ENCODE measurements at places on chromosomes 7 and 10.

- no peak for DNase-seq
Observed at GRCh38 chr10:129416956-129417765, 49.9 kb upstream of the MGMT start.

DNA sequence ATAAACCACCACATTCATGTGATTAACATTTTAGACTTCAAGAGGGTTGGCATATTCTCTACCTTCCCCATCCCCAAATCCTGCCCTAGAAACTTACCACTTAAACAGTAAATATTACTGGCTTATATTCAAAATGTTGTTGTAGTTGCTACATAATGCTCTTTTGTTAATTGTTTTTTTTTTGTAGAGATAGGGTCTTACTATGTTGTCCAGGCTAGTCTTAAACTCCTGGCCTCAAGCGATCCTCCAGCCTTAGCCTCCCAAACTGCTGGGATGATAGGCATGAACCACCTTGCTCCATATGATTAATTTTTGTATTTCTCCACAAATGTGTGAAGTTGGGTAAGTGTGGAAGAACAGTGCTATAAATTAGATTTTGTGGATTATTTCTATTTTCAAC is 6.5 kb downstream of the PDK4 start:
- DNase-seq: no peak

- DNase-seq: no peak
Observed at GRCh38 chr10:29370097-29371092, 81.5 kb downstream of the LYZL1 start.

- no peak for DNase-seq
Observed at GRCh38 chr7:27173956-27174873, at the start of gene HOXA10. HOXA10 (minus strand) TSS chr7:27174320; CDS start chr7:27174306, 14 bp downstream.

DNA sequence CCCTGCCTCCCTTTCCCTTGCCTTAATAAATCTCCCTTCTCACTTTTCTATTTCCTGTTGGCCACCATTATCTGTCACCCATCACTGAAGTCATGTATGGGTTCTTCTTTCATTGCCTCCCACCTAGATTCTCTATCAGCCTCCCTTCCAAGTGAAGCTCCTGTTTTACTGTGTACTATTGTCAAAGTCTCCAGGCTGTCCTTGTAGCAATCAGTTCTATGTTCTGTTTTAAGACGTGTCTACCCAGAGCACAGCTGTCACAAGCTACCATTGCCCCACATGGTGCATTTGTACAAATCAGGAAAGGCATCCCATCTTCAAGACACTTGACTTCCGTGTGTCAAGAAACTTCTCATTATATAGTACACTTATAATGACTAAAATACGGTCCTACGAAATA is 39.7 kb upstream of the ABCB5 start:
- DNase-seq: no peak

DNA sequence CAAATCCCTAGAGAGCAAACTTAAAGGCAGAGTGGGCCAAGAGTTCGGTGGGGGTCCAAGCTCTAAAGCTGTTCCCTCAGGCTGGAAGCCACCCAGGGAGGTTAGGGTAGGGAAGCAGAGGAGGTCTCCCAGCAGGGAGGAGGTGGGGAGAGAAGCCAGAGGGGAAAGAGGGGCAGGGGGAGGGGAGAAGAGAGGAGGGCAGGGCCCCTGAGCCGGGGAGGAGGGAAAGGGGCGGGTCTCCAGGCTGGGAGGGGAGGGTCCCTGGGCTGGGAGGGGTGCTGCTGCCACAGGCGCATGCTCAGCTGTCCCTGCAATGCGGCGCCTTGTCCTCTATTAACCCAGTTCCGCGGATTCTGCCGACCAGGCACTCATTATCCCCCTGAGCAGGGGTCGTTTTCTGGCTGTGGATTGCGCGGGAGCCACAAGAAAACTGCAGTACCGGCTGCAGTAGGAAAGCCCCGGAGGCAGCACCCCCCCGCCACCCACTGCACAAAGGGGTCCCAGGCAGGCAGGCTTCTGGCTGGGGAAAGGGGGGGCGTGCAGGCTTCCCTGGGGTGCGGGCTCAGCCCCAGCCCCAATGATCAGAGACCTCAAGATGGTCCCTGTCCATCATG is 49.3 kb downstream of the CAMK2B start:
- DNase-seq: no peak

DNA sequence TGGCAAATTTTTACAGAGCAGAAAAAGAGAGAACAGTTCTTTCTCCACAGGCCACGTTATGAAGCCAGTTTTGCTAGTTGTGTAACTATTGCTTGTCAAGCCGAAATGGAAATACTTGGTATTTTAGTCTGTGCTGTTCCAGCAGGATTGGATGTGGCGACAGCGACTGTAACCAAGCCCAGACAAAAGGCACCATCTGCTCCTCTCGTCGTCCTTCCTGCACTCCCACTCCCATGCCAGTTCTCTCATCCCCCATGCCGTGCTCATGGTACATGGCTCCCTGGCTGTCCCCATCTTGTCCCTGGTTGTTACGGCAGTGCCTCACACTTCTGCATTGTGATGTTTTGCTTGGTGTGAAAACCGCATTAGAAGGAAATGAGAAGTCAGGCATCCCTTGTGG is 185.7 kb upstream of the FZD8 start:
- no peak for DNase-seq

GRCh38 chr10:105925045-105925785 is 1239.3 kb downstream of the SORCS1 start:
- no peak for DNase-seq

DNA sequence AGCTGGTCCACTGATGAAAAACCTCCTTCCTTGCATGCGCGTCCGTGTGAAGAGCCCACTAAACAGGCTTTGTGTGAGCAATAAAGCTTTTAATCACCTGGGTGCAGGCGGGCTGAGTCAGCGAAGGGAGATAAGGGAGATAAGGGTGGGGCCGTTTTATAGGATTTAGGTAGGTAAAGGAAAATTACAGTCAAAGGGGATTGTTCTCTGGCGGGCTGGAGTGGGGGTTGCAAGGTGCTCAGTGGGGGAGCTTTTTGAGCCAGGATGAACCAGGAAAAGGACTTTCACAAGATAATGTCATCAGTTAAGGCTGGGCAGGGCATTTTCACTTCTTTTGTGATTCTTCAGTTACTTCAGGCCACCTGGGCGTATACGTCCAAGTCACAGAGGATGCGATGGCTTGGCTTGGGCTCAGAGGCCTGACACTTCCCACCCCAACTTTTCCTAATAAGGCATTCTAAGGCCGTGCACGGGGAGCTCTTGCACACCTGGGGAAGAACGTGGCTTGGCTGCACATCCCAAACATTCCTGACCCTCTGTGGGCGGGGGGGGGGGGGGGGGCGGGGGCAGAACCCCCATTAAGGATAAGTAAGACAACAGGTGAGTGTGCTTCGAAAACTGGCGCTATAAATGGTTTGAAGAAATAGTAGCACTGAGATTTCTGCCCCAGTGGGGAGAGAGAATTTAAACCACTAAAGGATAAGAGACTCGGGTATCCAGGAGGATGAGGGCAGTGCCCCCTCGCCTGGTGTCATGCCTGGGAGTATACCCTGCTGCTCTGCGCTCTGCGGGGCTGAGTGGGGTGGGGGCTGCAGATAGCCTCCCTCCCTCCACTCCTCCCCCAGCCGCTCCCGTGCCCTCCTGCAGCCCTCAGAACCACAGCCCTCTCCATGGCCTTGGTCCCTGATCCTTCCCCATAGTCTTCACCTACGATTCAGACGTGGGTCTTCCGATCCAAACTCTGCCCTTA is 217.6 kb downstream of the MLLT10 start:
- DNase-seq: no peak

GRCh38 chr10:32379950-32380551 is 33.1 kb upstream of the EPC1 start:
- DNase-seq: no peak

DNA sequence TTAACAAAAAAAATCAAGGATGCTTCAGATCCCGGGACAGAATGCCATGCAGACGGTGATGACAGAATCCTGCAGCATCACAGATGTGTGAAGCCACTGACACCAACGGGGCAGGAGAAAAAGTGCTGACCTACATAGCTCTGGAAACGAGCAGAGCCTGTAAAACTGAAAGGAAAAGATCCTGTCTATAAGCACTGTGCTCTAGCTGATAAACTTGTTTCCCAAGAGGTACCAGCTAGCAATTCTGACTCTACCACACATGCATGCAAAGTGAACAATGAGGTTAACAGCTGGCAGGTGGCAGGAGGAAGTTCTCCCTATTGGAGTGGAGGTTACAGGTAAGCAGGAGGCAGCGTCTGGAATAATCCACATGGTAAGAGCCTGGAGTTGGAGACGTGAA is 75.6 kb downstream of the PTPRN2 start:
- no peak for DNase-seq

- DNase-seq: no peak
Observed at GRCh38 chr7:96636342-96636860, 73.2 kb downstream of the SEM1 start.

DNA sequence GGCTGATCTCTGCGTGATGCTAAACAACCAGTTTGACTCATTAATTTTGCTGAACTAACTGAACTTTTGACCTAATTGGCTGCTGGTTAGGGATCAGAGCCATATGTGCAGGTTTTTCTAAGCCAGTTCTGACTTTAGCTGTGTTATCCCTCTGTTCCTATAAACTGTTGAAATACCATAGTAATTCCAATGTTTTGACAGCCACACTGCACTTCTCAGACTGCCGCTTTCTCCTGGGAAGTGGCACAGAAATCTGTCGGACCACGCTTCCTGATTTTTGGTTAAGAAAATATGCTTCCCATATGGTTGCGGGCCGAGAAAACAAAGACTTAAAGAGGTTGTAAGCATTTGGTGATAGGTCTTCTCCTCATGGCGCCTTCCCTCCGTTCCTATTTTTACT is 42.3 kb downstream of the TBXAS1 start:
- DNase-seq: no peak

- DNase-seq: no peak
Observed at GRCh38 chr7:30206491-30206890, 71.7 kb downstream of the MTURN start.

DNA sequence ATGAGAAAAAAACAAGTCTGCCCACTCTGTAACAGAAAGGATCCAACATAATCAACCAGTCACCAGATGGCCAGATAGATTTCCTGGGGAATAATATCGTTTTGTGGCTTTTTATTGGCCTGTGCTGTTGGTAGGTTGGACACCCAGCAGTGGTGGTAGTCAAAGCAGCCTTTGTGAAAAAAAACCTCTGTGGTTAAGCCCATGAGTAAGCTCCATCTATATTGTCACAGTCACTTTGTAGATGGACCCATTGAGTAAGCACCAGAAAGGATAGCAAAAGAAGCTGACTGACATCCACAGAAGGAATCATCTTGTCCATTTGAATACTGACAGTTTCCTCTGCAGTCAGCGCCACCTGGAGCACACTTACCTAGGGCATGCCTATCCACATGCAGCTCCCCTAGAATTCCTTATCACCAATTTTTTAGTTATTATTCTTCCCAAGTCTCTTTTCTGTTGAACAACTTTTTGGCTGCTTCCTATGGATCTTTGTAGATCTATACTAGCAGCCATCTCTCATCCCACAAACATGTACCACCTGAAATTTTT is 96.9 kb downstream of the IQUB start:
- no peak for DNase-seq

DNA sequence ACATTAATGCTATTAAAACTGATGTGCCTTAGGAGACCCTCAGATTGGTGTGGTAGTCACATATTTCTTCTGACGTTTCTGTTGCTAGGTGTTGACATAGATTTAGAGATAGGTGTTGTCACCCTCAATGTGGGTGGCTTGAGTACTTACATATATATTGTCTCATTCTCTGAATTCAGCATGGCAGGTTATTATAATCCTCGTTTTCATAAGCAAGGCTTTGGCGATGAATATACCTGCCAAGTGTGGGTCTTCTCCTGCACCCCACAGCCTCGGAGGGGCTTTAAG is 7.0 kb downstream of the FBH1 start:
- no peak for DNase-seq

DNA sequence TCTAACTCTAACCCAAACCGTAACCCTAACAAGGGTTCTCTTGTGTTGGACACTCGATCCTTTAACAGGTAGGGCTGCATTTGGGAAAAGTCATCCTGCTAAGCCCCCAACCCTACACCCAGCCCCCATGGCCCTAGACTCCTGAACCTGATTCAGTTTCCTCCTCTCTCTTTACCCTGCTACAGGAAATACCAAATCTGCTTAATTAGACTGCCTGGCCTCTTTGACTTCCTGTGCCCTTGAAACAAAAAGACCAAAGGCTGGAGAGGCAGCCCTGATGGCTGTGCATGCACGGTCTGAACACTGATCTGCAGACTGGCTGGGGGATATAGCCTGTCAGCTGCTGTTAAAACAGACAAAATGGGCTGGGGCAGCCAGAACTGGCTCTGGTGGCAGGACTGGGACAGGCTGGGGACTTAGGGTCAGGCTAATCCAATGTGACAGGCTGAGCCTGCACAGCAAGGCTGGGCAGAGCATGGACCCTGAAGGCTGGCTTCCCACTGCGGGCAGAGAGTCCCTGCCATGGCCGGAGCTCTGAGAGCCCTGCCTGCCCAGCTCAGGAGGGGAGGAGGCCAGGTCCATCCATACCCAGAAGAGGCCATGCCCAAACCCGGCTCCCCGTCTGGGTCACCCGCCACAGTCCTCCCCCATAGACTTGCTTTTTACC is 51.0 kb upstream of the MSMB start:
- DNase-seq: no peak

DNA sequence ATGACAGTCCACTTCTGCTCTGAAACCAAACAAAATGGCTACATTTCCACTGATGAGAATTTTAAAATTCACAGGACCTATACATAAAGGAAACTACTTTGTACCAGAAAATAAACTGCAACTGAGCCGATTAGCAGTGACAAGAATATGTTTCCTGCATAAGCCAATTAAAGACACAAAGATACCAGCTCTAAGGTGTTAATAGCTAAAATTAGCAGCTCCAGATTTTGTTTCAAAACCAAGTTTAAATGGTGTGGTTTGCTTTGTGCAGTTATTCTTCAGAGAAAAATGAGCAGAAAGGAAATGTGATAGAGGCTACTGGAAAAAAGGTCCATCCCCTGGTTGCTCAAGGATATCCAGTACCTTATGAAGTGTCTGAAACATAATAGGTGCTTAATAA is 123.2 kb downstream of the ANK3 start:
- no peak for DNase-seq

DNA sequence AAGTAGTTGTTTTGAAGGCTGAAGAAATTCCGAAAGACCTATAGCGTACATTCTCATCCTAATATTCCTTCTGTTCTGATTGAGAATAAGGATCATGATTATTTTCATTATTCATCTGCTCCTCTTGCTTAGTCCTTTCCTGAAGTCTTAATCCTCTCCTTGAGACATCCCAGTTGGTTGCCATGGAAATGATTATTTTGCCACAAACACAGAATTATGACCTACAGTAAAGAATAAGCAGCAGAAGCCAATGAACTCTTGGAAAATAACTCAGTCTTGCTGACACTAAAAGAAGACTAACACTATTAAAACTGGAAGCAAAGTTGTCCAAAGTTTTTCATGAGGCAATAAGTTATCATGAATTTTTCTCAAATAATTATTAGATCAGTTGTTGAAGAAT is 47.8 kb upstream of the JAZF1 start:
- DNase-seq: no peak

DNA sequence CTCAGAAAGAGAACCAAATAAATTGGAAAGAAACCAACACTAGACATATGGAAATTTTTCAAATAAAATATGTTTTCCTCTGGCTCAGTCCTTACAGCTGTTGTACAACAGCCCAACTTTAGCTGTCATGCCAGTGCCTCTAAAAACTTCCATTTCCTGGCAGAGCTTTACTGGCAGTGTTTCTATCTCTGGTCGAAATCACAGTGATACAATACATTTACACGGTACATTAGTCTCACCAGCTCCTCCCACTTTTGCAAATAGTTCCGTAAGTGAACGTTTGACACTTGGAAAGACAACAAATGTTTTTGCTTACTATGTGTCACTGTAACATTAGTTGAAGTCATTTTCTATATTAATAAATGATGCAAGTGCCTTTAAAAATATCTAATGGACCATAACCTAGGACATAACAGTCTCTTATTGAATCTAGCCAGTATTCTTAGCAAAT is 29.8 kb downstream of the BCAP29 start:
- DNase-seq: no peak

Data from stimulated activated CD4-positive, alpha-beta T cell treated with anti-CD3 and anti-CD28 coated beads, Interleukin-1b, Interleukin-23, amount 100 ng/mL, for 4 hours (primary cell).